ENCODE measurements at places on chromosomes 2 and 18. TPM values are rescaled to one million over a fixed set of nuclear protein-coding genes. Genes with fewer than 3 reads are reported as not detected.
A peak's percentile ranks its signal among the peaks of the same experiment; 100 is the strongest.

- DNase-seq = no peak
Measured at GRCh38 chr2:236675051-236675450, 105.4 kb downstream of the ACKR3 start.

Gene LRRTM4
- polyA plus RNA-seq = 0.09 TPM

Gene SNED1
- polyA plus RNA-seq = 6.7 TPM

Gene UGT1A6
- polyA plus RNA-seq = not detected

GRCh38 chr2:111946294-111947114 lies 48.1 kb downstream of the MERTK start:
- DNase-seq = no peak

GRCh38 chr2:70895998-70896764 lies 39.5 kb upstream of the ATP6V1B1 start:
- no peak for DNase-seq

Gene RAB6C
- 0.07 TPM for polyA plus RNA-seq

DNA sequence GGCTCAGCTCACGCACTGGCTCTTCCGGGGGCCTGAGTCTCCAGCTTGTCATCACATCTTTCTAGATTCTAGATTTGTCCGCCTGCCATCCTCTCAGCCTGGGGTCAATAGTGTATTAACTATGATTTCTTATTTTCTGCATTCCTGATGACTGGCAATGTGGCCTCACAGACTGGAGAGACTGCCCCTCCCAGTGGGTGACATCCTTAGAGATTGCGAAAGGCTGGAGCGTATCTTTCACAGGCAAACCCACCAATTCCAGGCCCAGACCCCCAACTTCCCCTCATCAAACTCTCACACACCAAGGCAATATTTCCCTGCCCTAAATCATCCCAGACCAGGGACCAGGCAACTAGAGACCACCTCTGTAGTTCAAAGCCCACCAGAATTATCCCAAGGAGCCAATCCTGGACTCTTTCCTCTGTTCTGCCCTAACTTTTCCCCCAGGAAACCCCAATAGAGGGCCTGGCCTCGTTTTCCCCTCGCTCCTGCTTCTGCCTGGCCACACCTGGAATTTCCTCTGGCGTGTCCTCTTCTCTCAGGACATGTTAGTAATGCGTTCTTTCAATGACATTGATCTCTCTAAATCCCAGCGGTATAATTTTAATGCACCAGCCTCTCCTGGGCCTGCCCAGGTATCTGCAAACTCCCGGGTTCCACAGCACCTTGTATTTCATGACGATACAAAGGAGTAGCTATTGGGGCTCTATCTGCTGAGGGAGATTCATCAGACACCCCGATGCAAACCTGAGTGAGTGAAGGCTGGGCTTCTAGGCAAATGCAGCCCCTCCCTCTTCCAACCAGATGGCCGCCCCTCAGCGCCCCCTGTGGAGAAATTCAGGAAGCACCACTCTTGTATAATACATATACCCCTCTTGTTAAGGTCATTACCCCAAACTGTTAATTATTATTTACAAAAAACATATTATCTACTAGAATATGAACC lies 2.4 kb upstream of the KCNF1 start:
- DNase-seq = no peak

GRCh38 chr2:150681120-150681804 lies 193.8 kb upstream of the RND3 start:
- DNase-seq = no peak

- no peak for DNase-seq
Measured at GRCh38 chr2:235757212-235757611, 263.4 kb downstream of the AGAP1 start.

DNA sequence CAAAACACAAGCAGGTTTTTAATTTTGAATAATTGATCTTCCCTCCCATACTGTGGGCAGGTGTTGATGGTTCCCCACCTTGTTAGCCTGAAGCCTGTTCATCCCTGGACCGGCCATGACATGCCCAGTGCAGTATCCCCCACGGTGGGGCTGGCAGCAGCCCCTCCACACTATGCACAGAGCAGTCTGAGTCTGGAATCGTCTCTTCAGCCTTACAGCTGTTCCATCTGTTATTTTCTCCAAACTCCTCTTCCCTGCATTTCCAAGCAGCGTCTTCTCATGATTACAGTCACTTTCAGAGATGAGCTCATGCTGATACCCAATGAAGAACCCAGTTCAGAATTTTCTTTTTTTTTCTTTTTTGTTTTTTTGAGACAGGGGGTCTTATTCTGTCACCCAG lies 68.2 kb downstream of the ADI1 start:
- no peak for DNase-seq

DNA sequence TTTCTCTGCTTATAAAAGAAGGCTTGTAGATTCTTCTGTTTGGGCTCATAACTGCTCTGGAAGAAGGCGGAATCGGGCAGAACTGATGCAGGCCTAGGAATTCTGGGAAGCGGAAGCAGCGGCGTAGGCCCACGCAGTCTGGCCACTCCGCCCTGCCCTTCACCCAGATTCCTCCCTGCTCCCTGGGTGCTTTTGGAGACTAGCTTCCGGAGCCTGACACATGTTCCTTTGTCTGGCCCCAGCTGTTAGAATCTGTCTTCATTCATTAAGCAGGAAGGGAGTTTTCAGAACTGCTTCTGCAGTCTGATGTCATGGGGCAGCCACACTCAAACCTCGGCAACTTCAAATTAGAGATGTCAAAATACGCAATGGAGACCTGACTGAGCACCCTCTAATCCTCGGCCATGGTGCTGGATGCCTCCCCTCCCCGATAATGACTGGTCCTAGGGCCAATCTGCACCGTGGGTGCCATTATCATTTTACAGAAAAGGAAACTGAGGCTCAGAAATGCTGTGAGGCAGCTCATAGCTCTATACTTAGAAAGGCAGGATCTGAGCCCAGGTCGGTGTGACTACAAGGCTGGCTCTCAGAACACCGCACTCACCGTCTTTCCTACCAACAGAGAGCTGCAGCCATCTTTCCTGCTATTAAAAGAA lies 275.7 kb downstream of the MYCN start:
- DNase-seq = no peak

Gene VWA3B
- 0.23 TPM for polyA plus RNA-seq

Gene M1AP
- polyA plus RNA-seq = 0.07 TPM

- peak; percentile 42 for DNase-seq
Measured at GRCh38 chr2:231810905-231811304, 24.7 kb downstream of the COPS7B start.

Gene RND3
- 16.4 TPM for polyA plus RNA-seq

GRCh38 chr2:134660626-134661402 lies 58.0 kb downstream of the TMEM163 start:
- DNase-seq = no peak

Gene ARHGAP25
- polyA plus RNA-seq = 5.9 TPM

GRCh38 chr2:15982285-15983044 lies 42.1 kb downstream of the MYCN start:
- no peak for DNase-seq

DNA sequence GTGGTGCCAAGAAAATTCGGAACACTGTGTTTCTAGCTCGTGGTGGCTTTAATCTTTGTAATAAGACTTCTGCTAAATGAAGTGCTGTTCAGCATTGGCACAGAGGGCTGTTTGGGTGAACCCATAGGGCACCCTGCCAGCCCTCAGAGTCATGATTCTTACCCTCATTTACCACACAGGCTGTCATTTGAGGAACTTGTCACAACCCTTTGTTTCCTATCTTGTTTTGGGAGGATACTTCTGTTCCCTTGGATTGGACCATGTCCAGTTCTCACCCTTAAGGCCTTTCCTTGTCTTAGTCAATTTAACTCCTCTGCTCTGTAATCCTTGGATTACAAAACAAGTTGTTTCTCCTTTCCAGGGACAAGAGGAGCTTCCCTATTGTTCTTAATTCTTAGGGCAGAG lies 225.7 kb downstream of the MTX2 start:
- peak; percentile 93 for DNase-seq

Gene DOK1
- 3.7 TPM for polyA plus RNA-seq

DNA sequence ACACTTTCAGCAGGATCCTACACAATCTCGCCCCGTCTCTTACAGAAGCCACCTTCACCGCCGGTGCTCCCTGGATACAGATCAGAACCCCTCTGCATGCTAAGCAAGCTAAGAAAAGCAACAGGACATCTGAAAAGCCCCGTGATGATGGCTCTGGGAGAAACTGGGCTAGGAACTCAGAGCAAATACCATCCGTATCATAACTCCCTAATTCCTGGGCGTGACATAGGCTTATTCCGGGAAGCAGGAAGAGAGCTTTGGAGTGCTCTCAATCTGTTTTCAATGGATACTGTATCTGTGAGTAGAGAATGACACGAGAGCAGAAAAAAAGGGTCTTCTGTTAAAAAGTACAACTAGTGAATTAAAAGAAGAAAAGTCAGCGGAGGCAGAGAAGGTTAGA lies 121.6 kb downstream of the SPP2 start:
- DNase-seq = no peak

Gene CENPO
- polyA plus RNA-seq = 1.6 TPM

DNA sequence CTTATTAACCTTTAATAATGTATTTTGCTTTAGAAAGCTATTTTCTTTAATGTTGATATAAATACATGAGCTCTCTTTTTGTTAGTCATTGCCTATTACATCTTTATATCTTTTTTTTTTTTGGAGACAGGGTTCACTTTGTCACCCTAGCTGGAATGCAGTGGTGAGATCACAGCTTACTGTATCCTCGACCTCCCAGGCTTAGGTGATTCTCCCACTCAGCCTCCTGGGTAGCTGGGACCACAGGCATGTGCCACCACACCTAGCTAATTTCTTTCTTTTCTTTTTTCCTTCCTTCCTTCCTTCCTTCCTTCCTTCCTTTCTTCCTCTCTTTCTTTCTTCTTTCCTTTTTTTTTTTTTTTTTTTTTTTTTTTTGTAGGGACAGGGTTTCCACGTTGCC lies 15.4 kb downstream of the NAB1 start:
- DNase-seq = no peak

Gene CYP26B1
- polyA plus RNA-seq = 7.2 TPM

DNA sequence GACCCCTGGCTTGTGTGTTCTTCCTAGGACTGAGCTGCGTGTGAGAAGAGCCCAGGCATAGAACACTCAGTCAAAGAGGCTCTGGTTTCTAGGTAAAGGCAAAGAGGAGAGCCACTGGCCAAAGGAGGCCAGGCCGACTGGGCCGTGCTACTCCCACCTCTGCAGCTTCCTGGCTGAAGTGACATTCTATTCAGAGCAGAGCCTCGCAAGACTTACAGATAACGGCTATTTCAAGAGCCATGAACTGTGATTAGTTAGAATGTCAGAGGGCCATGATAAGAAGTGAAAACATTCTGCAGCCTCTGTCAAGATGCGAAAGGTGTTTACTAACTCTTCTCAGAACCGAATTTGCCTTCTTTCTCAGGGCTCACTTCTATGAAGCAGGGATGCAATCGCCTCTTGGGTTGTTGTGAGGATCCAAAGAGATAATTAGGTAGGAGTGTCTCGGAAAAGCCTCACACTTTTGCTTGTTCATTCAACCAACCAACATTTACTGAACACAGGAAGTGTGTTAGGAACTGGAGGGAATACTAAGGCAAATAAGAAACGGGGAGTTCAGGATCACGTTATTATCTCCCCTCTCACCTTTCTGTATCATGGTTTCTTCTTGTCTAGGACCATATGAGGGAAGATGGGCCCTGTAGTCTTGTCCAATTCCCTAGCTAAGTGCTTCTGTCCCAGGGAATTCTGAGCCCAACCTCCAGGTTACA lies 3.4 kb upstream of the DNAJC5G start:
- DNase-seq = no peak

GRCh38 chr2:209986415-209986814 lies 16.0 kb upstream of the RPE start:
- DNase-seq = no peak

DNA sequence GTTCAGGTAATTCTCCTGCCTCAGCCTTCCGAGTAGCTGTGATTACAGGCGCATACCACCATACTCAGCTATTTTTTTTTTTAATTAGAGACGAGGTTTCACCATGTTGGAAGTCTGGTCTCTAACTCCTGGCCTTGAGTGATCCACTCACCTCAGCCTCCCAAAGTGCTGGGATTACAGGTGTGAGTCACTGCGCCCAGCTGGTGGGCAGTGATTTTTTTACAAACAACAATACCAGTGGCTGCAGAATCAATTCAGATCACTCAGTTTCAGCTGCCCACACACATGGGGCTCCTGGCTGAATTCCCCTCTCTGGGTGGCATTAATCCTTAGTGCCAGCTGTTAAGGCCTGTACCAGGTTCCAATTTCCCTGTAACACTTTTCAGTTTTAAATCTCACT lies 13.3 kb upstream of the CYRIA start:
- DNase-seq = no peak

Gene CCDC195
- not detected for polyA plus RNA-seq

Gene UGT1A3
- not detected for polyA plus RNA-seq

DNA sequence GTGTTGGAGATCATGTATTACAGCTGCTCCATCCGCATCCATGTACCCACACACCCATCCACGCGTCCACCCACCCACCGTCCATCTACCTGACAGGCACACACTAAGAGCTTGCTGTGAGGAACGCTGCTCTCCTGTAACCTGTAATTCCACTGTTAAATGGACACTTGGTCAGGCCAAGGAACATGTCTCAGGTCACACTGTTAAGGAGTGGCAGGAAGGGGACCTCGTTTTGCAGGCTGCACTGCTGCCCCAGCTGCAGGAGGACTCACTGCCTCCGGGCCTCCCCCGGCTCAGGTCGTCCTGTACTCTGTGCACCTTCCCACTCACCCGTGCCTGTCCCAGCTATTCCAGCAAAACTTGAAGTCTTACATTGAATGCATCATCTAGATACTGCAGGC lies 170.5 kb downstream of the EIPR1 start:
- no peak for DNase-seq

Gene TRIM43
- polyA plus RNA-seq = not detected

DNA sequence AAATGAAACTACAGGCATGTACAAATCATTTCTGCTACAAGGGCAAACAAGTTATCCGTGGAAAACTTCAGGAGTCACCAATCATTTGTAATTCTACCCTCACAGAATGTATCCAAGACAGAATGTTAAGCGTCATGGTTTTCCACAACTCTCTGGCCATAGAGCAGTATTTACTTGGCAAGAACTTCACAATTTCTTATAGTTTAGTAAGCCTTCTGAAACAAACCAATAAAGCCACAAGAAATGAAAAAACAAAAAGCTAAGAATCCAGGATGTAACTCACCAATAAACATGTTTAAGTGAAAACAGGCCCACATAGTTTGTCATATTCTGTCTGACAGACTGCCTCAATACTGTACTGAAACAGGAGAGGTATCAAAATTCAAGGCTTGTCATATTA lies 70.3 kb downstream of the LNPK start:
- DNase-seq = no peak

- DNase-seq = no peak
Measured at GRCh38 chr2:161373942-161374341, 42.2 kb upstream of the TBR1 start.

- no peak for DNase-seq
Measured at GRCh38 chr2:228613133-228613850, 431.8 kb upstream of the SPHKAP start.

Gene AQP12A
- not detected for polyA plus RNA-seq

- no peak for DNase-seq
Measured at GRCh38 chr2:111032721-111033429, 87.8 kb upstream of the BCL2L11 start.

Gene MC4R
- not detected for polyA plus RNA-seq

Gene NEU2
- polyA plus RNA-seq = not detected

Data from right cardiac atrium (tissue), 5 donors.